ENCODE measurements at places on chromosomes 4 and X.
A peak's percentile ranks its signal among the peaks of the same experiment; 100 is the strongest.

GRCh38 chrX:85882601-85883000, 164.8 kb downstream of the CHM start:
- DNase-seq: no peak

- no peak for DNase-seq
These were observed 20.9 kb upstream of the ZRSR2 start for GRCh38 chrX:15769300-15769954.

DNA sequence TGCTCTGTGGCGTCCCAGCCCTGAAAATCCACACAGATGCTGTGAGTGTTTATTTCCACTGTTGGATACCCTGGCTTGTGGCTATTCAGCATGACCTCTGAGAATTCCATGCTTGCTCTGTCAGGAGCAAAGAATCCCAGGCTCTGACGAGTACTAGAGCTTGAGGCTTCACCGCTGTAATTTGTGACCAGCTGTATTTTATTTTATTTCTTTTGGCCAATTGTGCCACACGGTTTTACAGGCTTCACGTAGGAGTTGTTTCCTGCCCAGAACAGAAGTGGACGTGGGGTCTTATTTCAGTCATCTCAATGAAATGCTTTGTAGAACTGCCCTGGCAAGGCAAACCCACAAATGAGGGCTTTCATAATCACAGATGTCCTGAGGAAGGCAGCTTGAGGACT, 69.4 kb upstream of the CLDN34 start:
- DNase-seq: no peak

DNA sequence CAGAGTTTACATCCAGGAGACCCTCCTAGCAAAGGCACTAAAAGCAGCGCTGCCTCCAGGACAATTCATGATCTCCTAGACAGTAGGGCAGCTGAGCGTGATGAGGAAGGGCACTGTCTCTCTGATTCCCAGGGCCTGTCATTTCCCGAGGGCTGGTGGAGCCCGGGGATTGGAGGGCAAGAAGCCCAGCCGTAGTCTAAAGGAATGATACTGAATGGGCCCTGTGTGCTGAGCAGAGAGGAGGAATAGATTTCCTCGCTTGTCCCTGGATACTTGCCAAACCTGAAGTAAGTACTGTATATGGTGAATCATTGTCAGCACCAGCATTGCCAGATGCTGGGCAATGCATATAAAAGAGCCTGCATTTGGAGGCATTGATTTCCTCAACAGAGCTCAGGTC, 88.0 kb upstream of the SLITRK2 start:
- DNase-seq: no peak

GRCh38 chr4:153212736-153213135, 8.5 kb downstream of the TRIM2 start:
- no peak for DNase-seq

GRCh38 chr4:155972098-155972497, 18.4 kb upstream of the CTSO start:
- DNase-seq: no peak

GRCh38 chr4:190020790-190021717, 6.0 kb downstream of the FRG2 start:
- no peak for DNase-seq

DNA sequence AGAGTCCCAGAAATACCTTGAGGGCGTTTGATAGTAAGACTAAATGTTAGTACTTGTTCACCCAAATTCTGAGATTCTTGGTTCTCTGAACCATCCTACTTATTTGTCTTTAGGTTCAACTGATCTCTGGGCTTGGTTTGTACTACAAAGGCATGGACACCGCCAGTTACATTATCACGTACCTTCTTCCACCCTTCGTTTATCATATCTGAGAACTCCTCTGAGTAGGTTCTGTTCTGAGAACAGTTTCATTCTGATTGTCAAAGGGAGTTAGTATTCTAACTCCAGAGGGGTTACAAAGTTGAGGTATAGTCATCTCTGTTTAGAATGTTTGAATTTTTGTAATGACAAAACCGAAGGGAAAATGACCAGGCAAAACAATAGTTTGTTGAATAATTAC, 19.3 kb downstream of the ZFX start:
- DNase-seq: no peak

DNA sequence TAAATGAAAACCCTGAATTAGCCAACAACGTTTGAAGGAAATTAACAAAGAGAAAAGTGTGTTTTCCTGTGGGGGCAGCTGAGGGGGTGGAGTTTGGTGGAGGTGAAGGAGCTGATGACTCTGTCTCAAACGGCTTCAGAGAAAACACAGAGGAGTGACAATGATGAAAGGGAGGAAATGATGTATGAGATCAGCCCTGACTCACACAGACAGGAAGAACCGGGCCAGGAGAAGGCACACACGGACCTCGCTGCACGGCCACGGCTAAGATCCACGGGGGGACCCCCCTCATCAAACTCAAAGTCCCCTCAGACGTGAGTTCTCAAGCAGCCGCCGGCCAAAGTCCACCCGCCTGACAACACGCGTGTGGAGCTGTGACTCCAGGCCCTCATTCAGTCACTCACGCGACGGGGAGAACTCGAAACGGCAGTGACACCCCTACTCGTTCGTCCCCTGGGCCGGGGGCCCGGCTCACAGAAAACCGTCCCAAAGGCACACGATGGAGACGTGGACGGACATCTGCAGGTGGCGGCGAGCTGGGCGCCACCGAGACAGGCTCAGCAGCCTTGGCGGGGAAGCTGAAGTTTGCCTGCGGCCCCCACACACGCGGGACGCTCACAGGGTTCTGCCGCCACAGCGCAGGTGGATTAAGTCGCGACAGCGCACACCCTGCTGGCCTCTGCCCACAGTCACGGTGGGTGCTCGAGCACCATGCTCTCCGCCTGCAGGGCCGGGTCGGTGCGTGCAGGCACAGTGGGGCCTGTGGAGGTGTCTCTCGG, 28.8 kb downstream of the PPP2R3B start:
- peak; percentile 12 for DNase-seq

- DNase-seq: no peak
These were observed 188.4 kb upstream of the CLNK start for GRCh38 chr4:10872833-10873517.

DNA sequence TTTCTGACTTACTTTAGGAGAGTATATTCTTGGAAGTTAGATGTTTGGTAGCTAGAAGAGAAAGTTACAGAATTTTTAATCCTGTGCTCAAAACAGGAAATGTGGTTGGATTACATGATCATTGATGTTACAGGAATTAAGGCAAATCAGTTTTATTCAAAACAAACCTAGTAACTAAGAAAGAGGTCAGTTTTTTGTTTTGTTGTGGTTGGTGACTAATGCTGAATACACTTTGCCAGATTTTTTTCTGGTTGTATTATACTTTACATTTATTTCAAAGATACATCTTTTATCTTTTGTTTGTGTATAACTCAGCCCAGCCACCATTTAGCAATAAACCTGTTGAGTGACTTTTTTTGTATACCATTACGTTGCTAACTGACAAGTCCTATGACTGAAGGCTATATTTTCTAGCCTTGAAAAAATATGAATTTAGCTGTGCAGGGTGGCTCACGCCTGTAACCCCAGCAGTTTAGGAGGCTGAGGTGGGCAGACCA, 116.7 kb downstream of the KLHL8 start:
- no peak for DNase-seq

GRCh38 chr4:38132107-38132673, 172.0 kb downstream of the PTTG2 start:
- peak; percentile 35 for DNase-seq

- DNase-seq: no peak
These were observed 3.1 kb upstream of the L1CAM start for GRCh38 chrX:153889123-153889522.

GRCh38 chr4:159428293-159428692, 325.4 kb downstream of the RAPGEF2 start:
- no peak for DNase-seq

- DNase-seq: no peak
These were observed 4.9 kb downstream of the LRPAP1 start for GRCh38 chr4:3527101-3527913.

DNA sequence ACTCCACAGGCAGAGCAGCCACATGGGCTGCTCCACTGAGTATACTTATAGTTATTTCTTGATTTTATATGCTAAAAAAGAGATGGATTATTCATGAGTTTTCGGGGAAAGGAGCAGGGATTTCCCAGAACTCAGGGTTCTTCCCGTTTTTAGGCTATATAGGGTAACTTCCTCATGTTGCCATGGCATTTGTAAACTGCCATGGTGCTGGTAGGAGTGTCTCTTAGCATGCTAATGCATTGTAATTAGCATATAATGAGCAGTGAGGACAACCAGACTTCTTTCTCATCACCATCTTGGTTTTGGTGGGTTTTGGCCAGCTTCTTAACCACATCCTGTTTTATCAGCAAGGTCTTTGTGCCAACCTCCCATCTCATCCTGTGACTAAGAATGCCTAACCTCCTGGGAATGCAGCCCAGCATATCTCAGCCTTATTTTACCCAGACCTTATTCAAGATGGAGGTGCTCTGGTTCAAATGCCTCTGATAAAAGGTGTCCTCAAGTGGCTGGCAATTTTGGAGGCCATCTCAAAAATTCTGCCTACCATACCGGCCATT, 213.0 kb upstream of the VEGFC start:
- DNase-seq: no peak

GRCh38 chrX:9430346-9430921, 34.4 kb upstream of the TBL1X start:
- DNase-seq: no peak

DNA sequence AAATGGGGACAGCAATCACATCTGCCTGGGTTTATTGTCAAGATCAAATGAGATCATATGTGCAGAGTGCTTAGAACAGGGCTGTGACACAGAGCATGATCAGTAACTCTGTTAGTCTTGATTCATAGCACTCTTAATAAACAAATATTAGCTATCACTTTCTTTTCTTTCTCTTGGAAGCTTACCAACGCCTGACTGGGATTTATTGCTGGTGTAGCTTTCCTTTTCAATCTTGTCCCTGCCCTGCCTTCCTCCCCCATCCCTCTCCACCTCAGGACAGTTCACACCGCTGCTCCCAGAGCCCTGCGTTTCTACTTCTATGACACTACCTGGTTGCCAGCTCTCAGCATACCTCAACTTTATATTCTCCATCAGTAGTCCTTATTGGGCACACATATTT, 120.7 kb downstream of the LDB2 start:
- DNase-seq: no peak

DNA sequence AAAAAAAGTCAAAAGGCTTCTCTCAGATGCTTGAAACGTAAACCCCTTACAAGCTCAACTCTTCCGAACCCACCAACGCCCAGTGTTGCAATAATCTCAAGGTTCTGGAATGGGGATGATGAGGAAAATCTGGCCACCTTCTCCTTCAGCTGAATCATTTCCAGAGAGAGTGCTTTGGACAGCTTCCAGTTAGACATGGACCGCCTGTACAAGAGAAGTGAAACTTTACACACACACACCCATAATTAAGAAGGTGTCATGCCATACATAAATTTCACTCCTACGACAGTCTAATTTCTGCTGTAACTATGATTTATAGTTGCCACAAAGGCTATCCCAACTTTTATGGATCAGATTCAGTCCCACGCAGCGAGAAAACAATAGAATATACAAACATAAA, 72.3 kb downstream of the PRKG2 start:
- no peak for DNase-seq

DNA sequence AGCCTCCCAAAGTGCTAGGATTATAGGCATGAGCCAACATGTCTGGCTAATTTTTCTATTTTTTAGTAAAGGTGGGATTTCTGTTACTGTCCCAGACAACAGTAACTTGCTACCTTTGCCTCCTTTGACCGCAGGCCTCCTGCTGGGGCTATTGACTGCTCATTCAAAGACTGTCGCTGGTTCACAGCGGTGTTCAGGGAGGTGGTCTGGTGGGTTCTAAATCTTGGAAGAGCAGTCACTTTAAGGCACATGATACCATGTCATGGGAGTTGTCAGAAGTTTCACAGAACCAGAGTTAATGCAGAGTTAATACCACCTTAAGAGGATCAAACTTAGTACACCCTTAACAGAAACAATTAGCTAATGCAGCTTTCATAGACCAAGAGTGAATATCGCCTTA, 3.8 kb downstream of the ASMT start:
- no peak for DNase-seq

DNA sequence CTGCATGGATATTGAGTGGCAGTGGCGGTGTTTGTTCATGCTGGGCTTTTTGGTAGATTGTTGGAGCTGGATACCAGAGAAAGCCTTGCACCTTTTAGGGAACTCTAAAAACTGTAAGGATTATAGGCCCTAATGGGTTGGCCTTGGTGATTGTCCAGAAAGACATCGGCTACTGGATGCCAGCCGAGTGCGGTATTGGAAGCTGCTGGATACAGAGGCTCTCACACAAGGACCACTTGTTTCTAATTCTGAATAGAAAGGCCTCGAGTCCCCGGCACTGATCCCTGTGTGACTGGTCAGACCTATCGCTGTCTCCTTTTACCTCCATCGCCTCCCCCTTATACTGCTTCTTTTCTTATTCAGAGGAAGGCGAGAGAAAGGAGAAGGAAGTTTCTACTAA, 27.3 kb upstream of the SCOC start:
- no peak for DNase-seq

GRCh38 chrX:97168646-97169045, 284.9 kb downstream of the RPA4 start:
- no peak for DNase-seq

DNA sequence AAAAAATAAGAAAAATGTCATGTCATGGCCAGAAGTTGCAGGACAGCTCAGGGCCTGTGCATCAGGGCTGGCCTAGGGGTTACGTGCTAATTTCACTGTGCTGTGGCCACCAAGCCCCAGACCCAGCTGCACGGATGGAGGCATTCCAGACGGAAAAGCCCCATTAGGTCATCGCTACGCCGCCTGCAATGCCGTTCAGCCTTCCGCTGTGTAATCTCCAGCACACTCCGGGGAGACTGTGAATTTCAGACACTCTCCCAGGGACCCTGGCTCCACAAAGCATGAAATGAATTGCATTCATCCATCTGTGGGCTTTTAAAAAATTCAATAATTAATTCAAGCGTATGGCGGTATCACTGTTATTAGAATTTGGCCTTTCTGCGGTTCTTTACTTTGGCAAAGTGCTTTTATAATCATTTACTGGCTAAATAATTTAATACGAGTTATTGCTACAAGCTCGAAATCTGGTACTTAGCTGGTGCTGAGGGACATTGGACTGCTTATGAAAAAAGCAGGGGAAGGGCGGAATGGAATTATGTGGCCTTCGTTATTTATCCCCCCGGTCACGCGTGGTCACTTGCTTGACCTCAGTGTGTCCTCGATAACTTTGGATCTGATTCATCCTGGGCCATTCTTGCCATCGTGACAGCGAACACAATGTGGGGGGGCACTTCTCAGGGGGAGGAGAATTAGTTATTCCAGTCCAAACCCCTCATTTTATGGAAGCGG, 9.0 kb upstream of the NSG1 start:
- DNase-seq: no peak

DNA sequence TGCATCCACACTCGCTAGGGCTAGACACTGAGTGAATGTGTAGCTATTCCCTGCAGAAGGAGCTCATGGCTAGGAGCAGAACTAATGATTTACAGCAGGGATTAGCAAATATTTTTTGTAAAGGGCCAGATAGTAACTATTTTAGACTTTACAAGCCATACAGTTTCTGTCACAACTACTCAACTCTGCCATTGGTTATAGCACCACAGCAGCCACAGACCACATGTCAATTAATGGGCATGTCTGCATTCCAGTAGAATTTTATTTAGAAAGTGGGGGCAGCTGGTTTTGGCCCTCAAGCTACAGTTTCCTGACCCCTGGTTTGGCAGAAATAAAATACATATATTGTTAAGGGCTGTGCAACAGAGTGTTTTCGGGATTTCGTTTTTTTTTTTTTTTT, 192.6 kb downstream of the FRMPD4 start:
- no peak for DNase-seq

Measured in activated T-cell treated with anti-CD3 and anti-CD28 coated beads for 1 hour (primary cell).